Effector memory CD8-positive, alpha-beta T cell (primary cell): ENCODE measurements at places on chromosomes 1 and 21.

DNA sequence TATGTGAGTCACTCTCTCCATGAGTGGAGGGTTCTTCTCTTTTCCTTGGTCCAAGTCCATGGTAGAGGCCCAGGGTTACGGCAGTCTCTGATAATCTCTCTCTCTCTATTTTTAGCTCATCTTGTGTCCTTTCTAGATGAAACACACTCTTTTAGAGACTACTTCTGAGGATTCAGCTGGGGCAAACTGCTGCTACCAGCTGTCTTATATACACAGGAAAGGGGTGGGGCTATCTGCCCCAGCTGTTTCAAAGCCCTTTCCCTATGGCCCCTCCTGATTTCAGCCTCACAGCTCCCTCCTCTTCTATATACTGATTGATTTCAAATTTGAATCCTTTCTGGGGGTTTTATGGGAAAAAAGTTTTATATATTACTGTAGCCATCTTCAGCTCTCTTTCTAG lies 324.8 kb downstream of the RWDD3 start:
- H3K4me1 ChIP-seq: no peaks in the 10 kb centered on the region
- H3K27me3 ChIP-seq: no peaks in the 10 kb centered on the region

DNA sequence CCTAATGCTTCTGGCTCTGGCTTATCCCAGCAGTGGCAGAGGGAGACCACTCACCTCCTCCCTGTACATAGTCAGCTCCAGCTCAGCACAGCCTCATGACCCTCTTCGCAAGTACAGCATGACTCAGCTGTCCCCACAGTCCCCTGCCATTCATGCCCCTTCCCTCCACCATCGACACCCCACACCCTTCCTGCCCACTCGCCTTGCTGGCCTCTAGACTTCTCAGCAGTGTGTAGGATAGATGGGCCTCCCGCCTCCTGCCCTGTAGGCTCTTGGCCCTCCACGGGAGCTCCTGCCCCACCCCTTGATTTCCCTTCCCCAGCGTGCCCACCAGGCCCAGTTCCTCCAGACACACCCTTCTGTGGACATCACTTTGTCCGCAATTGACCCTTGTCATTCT lies 9.8 kb downstream of the NPR1 start:
- H3K27me3 ChIP-seq: peaks cover 54% of the 10 kb centered on the region
- H3K4me3 ChIP-seq: no peak overlapping the region
- peaks cover 9% of the 10 kb centered on the region for H3K36me3 ChIP-seq

DNA sequence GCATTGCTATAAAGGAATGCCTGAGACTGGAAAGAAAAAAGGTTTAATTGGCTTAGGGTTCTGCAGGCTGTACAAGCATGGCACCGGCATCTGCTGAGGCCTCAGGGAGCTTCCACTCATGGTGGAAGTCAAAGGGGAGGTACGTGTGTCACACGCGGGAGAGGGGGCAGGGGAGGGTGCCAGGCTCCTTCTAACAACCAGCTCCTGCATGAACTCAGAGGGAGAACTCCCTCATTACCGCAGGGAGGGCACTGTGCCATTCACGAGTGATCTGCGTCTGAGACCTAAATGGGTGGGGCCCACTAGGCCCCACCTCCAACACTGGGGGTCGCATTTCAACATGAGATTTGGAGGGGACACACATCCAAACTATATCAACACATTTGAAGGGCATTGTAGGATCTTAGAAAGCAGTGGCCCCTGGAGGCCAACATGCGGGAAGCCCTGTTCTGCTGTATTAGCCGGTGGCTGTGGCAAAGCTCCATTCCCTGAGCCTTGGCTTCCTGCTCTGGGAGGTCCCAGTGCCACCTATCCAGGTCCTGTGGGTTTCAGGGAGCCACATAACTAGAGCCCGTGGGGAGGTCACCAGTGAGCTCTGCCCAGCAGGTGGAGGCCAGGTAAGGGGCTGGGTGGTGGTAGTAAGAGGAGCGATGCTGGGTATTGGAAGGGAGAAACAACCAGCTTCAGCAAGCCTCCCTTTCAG lies 10.0 kb downstream of the WNT3A start:
- peaks cover 3% of the 10 kb centered on the region for H3K36me3 ChIP-seq
- DNase-seq: no peak
- H3K27ac ChIP-seq: no peak overlapping the region
- H3K4me1 ChIP-seq: no peaks in the 10 kb centered on the region
- no peak overlapping the region for H3K4me3 ChIP-seq

DNA sequence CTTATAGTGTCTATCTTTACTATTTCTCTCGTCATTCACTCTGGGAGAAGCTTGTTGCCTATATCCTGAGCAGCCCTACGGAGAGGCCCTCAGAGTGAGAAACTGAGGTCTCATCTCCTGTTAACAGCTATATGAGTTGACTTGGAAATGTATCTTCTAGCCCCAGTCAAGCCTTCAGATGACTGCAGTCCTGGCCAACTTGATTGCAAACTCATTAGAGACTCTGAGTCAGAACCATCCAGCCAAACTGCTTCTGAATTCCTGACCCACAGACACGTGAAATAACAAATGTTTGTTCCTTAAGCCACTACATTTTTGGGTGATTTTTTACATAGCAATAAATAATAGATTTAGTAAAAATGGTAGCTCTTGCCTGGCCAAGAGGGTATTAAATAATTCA lies 3.9 kb upstream of the ZBED6 start:
- no peak overlapping the region for H3K4me3 ChIP-seq
- no peak for DNase-seq
- H3K27ac ChIP-seq: no peak overlapping the region
- no peaks in the 10 kb centered on the region for H3K27me3 ChIP-seq

DNA sequence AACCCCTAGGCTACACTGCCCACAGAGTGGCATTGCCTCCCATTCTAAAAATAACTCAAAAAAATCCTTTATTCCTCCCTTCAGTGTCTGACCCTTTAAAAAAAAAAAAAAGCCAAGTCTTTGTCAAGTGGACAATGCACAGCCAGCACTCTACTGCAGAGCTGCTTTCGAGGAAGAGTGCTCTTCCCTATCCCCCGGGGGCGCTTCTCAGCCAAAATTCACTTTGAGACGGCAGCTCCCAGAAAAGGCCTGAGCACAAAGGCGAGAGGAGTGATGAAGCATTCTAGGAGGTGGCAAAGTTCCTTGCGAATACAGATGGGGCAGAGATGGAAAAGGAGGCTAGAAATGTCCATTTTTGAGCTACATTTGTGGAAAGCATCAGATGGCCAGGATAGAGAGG lies 23.3 kb downstream of the EPHA10 start:
- H3K4me1 ChIP-seq: no peaks in the 10 kb centered on the region
- H3K27ac ChIP-seq: no peak overlapping the region
- H3K4me3 ChIP-seq: no peak overlapping the region

- peaks cover 8% of the 10 kb centered on the region for H3K4me1 ChIP-seq
- no peak overlapping the region for H3K4me3 ChIP-seq
- H3K27ac ChIP-seq: no peak overlapping the region
- peaks cover 41% of the 10 kb centered on the region for H3K36me3 ChIP-seq
- no peaks in the 10 kb centered on the region for H3K27me3 ChIP-seq
Observed at GRCh38 chr1:6074192-6074901, 28.7 kb downstream of the KCNAB2 start.

- no peak overlapping the region for H3K27ac ChIP-seq
- no peak for DNase-seq
- H3K4me1 ChIP-seq: no peaks in the 10 kb centered on the region
- H3K36me3 ChIP-seq: no peaks in the 10 kb centered on the region
- no peak overlapping the region for H3K4me3 ChIP-seq
Observed at GRCh38 chr21:36684957-36685714, 13.8 kb upstream of the SIM2 start.

- H3K4me1 ChIP-seq: peaks cover 24% of the 10 kb centered on the region
- no peak for DNase-seq
- H3K27ac ChIP-seq: no peak overlapping the region
- H3K4me3 ChIP-seq: no peak overlapping the region
Observed at GRCh38 chr21:46626975-46627501, 8.4 kb upstream of the PRMT2 start.

GRCh38 chr1:64960731-64961130 lies 5.6 kb downstream of the JAK1 start:
- peaks cover 38% of the 10 kb centered on the region for H3K36me3 ChIP-seq
- peaks cover 57% of the 10 kb centered on the region for H3K4me1 ChIP-seq
- H3K27me3 ChIP-seq: no peaks in the 10 kb centered on the region

- H3K27ac ChIP-seq: no peak overlapping the region
- no peak for DNase-seq
- peaks cover 20% of the 10 kb centered on the region for H3K27me3 ChIP-seq
- no peaks in the 10 kb centered on the region for H3K4me1 ChIP-seq
Observed at GRCh38 chr1:3346478-3346877, 108.0 kb upstream of the ARHGEF16 start.

DNA sequence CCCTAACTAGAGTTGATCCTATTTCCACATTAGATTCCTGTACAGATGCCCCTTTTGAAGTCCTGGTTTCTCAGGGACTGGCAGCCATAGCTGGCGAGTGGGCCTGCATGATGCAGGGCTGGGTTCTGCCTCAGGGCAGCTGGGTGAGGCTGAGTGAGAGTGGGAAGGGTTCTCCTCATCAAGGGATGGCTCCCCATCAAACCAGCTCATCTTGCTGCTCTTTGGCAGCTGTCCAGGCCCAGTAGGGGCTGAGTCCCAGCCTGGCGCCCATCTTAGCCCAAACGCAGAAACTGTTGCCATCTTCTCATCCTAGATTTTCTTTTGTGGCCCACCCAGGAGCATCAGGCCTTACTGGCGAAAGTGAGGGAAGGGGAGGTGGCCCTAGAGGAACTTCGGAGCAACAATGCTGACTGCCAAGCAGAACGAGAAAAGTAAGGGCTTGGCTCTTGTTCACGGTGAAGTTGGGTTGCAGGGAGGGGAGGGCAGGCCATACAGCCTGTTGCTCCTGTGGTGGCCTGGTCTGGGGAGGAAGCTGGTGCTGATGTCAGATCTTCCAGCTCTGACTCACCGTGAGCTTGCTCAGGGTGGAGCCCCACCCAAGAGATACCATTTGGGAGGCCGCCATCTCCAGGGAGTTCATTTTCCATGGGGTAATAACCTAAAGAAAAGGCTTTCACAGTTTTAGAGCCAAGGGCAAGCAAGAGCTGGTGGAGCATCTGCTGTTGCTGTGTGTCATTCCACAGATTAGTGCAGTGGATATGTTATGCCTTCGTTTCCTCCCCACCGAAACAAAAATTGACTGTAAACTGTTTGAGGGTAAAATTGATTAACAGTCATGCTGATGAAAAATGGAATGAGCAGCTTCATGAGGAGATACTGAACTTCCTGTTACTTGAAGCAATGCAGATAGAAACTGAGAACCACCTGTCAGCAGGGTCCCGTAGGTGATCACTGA lies 34.7 kb downstream of the TUFT1 start:
- H3K36me3 ChIP-seq: peaks cover 4% of the 10 kb centered on the region
- no peaks in the 10 kb centered on the region for H3K4me1 ChIP-seq
- DNase-seq: no peak
- no peak overlapping the region for H3K4me3 ChIP-seq
- no peak overlapping the region for H3K27ac ChIP-seq

DNA sequence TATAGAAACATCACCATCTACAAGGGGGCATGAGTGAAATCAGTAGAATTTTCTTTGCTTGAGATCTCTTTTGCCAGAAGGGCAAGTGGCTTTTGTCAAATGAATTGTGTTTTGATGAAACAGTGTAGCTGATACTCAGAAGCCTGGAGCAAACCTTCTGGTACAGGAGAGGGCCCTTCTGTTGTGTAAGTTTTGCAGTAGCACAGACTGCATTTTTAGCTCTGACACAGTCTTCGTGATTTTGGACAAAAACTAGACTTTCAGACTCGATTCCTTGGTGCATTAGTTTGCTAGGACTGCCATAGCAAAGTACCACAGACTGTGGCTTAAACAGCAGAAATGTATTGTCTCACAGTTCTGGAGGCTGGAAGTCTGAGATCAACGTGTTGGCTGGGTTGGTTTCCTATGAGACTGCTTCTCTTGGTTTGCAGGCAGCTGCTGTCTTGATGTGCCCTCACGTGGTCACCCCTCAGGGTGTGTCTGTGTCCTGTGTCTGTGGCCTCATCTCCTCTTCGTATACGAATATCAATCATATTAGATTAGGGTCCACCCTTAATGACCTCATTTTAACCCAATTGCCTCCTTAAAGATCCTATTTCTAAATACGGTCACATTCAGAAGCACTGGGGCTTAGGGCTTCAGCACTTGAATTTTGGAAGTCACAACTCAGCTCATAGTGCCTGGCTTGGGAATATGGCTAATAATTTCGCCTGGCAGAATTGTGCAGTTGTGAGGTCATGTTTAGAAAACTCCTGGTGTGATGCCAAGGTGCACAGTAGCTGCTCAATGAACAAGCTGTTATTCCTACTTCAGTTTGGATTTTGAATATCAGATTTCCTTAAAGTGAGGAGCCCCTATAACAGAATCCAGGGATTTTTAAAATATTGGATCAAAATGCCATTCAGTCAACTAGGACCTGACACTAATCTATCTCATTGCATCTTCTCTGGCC lies 21.2 kb upstream of the DISC1 start:
- H3K4me3 ChIP-seq: no peak overlapping the region
- peaks cover 5% of the 10 kb centered on the region for H3K36me3 ChIP-seq
- no peak overlapping the region for H3K27ac ChIP-seq
- peaks cover 8% of the 10 kb centered on the region for H3K4me1 ChIP-seq
- no peaks in the 10 kb centered on the region for H3K27me3 ChIP-seq
- no peak for DNase-seq

DNA sequence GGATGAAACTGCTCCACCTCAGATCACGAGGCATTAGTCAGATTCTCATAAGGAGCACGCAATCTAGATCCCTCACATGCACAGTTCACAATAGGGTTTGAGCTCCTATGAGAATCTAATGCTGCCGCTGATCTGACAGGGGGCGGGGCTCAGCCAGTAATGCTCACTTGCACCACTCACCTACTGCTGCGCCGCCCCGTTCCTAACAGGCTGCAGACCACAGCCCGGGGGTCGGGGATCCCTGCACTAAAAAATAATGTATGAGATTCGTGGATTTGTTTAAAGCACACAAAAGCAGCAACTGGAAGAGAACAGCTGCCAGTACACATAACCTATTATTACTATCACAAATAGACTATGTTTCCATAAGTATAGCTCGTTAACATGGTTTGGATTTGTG lies 72.9 kb downstream of the HLCS start:
- no peak for DNase-seq
- H3K36me3 ChIP-seq: peaks cover 9% of the 10 kb centered on the region
- no peaks in the 10 kb centered on the region for H3K27me3 ChIP-seq

GRCh38 chr21:43895196-43895595 lies 30.2 kb downstream of the AGPAT3 start:
- no peaks in the 10 kb centered on the region for H3K27me3 ChIP-seq
- H3K4me1 ChIP-seq: peaks cover 44% of the 10 kb centered on the region
- DNase-seq: no peak
- peaks cover 19% of the 10 kb centered on the region for H3K36me3 ChIP-seq
- no peak overlapping the region for H3K4me3 ChIP-seq
- no peak overlapping the region for H3K27ac ChIP-seq
